ENCODE measurements at places on chromosomes 3 and 15.

GRCh38 chr3:181725830-181726229 lies 14.1 kb downstream of the SOX2 start:
- no peak for DNase-seq

- DNase-seq = peak; percentile 22
Observed at GRCh38 chr15:76840830-76841460, 64.2 kb downstream of the SCAPER start.

GRCh38 chr3:124156866-124157712 lies 165.2 kb upstream of the ROPN1 start:
- DNase-seq = no peak

DNA sequence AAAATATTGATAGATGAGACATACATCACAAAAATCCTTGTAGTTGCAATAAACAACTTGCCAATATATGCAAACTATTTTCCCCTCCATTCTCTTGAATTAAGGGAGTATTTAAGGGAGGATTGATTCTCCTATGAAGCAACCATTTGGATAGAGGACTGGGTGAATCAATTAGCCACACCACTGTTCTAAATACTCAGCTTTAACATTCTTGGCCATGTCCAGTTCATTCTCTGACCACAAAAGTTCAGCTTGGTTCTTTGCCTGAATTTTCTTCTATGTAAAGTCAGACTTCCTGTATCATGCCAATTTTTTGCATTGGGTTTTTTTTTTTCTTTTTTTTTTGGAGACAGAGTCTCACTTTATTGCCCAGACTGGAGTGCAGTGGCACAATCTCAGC lies 15.8 kb upstream of the SEC11A start:
- no peak for DNase-seq

DNA sequence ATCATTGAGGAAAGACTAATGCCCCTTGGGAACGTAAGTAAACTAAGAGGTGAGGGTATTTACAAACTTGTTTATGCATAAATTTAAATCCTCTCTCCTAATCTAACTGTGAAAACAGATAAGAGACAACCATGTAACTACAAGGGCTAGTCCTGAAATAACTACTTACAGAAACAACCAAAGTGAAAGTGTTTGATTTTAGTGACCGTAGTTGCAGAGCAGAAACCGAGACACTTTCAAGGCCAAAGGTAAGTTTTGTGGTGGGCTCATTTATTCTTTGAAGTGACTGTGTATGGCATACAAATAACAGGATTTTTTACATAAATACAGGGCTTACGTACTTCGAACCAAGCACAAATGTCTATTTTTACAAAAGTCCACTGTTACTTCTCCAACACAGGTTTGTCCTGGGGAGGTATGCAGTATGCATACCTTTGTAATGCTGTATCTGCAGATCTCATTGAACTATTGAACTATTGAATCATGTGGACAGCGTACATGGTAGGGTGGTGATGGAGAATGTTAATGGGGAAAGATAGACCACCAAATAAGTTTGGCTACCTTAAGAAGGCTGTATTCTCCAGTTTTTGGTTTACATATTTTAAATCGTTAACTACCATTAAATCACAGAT lies 99.6 kb upstream of the RBMS3 start:
- DNase-seq = no peak

DNA sequence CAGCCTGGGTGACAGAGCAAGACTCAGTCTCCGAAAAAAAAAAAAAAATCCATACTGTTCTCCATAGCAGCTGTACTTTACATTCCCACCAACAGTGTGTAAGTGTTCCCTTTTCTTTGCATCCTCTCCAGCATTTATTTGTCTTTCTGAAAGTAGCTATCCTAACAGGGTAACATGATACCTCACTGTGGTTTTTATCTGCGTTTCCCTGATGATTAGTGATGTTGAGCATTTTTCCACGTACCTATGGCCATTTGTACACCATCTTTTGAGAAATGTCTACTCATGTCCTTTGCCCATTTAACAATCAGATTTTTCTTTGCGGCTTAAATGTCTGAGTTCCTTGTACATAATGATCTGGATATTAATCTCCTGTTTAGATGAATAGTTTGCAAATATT lies 119.3 kb downstream of the RFX7 start:
- no peak for DNase-seq

GRCh38 chr3:45760878-45761711 lies 35.2 kb downstream of the SLC6A20 start:
- peak; percentile 55 for DNase-seq

DNA sequence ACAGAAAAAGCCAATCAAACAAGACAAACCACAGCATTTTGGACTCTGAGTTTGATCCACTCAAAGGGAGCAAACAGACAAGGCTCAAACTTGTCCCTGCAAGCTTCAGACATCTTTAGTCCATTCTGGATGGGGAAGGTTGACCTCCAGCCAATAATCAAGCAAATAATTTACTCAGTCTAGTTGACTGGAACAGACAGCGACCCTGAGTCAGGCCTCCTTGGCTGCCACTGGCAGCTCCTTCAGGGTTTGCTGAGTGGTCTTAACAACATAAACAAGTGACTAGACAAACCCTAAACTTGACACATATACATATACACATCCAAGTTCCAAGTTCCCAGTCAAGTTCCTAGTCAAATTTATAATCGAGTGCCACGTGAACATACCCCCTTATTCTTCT lies 313.9 kb downstream of the POLQ start:
- no peak for DNase-seq

DNA sequence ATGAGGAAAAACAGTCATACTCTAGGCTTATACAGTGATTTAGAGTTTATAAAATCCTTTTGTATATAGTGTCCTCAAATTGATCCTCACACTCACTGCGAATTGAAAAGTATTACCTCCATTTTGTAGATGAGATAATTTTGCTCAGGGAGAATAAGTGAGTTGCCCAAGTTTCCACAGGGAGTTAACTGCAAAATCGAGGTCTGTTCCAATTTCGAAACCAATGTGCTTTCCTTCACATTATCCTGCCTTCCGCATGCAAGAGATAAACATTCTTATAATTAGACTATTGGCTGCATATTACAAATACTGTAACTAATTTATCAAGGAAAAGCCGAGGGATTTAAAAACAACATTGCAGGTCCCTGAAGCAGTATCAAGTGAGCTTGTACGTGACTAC lies 667.0 kb downstream of the SQOR start:
- no peak for DNase-seq

- DNase-seq = no peak
Observed at GRCh38 chr3:29291982-29292363, 11.1 kb downstream of the RBMS3 start.

GRCh38 chr3:124174910-124175874 lies 183.3 kb upstream of the ROPN1 start:
- no peak for DNase-seq

- DNase-seq = no peak
Observed at GRCh38 chr3:139326707-139327106, 17.1 kb upstream of the MRPS22 start.

GRCh38 chr15:65067645-65068402 lies at the start of gene RASL12:
TSS of gene RASL12 (minus strand) at chr15:65067991. CDS start at chr15:65067835, 156 bp downstream.
- no peak for DNase-seq

DNA sequence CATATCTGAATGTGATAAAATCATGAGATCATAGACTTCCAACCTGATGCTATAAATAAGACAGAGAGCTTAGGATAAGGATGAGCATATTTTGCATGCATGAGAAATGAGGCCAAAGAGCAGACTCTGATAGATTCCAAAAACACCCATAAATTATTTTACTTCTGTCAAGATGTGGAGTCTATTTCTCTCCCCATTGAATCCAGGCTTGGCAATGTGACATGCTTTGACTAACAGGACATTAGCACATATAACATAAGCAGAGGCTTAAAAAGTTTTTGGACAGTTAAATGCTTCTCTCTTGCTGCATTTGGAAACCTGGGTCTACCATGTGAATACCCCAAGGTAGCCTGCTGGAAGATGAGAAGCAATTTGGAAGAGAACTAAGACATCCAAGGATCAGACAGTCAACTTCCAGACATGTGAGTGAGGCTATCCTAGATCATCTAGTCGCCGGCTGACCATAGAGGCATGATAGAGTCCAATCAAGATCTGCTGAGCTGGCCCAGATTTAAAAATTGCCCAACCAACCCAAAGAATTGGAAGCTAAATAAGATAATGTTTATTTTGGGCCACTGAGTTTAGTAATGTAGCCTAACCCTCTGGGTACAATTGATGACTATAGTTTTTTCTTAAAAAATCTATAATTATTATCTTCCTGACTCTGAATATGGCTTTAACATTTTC lies 30.3 kb downstream of the MYLK start:
- no peak for DNase-seq

DNA sequence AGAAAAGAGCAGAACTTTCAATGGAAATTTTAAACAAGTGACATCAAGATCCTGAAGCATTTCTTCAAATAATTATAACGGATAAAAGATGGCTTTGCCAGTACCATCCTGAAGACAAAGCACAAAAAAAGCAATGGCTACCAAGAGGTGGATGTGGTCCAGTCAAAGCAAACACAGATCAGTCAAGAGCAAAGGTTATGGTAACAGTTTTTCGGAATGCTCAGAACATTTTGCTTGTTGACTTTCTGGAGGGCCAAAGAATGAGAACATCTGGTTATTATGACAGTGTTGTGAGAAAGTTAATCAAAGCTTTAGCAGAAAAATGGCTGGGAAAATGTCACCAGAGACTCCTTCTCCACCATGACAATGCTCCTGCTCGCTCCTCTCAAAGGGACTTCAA lies 31.5 kb downstream of the FEM1B start:
- no peak for DNase-seq

- no peak for DNase-seq
Observed at GRCh38 chr3:99720985-99721632, 82.7 kb downstream of the COL8A1 start.

GRCh38 chr3:138384976-138385375 lies 36.6 kb downstream of the MRAS start:
- DNase-seq = no peak

DNA sequence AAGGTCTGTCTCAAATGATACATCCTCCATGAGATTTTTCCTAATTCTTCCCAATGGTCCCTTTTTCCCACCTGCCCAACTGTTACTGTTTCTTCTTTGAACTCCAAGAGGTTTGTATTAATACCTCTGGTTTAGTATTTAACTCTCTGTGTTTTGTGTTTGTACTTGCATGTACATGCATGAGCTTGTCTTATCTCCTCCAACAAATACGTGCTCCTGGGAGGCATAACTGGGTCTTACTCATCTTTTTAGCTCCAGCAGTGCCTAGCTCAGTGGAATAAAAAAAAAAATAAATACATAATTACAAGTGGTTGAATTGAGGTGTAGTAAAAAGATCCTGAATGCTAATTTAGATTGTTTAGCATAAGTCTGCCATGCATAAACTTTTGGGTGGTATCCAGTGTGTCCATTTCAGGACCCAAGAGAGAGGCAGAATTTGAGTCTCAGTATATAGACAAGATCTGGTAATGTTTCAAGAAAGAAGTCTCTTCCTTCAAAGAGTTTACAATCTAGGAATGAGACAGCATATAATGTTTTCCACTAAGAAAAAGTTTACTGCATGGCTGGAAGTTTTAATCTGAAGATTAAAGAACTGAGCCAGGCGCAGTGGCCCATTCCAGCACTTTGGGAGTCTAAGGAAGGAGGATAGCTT lies 1.7 kb upstream of the LYSMD2 start:
- DNase-seq = no peak

GRCh38 chr15:74950078-74950908 lies 6.3 kb downstream of the RPP25 start:
- peak; percentile 88 for DNase-seq

GRCh38 chr3:151644020-151644620 lies 89.6 kb upstream of the AADACL2 start:
- DNase-seq = no peak

DNA sequence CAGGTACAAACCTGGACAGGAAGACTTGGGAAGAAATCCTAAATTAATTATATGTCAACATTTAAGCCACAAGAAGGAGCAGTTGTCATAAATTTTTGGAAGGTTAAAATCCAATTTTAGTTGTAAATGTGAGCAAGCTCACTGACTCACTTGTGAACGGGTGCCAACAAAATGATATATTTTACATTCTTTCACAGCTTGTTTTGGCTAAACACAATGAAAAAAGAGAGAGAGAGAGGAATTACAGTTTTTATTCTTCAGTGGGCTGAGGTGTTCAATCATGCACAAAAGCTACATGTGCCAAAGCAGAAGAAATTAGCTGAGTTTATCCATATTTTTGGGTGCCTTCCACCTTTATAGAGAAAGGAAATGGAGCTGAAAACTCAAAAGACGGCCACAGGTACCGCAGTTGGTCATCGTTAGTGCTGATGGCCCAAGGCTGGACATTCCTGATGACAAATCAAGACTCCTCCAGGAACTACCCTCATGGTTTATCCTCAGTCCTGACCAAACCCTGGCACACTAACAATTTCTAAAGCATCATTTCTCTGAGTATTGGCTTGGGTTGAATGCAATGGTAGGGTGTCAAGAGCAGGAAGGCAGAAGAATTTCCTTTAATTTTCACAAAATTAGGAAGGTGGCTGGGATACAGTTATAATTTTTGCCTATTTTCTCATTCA lies 37.6 kb upstream of the WNT5A start:
- DNase-seq = no peak

DNA sequence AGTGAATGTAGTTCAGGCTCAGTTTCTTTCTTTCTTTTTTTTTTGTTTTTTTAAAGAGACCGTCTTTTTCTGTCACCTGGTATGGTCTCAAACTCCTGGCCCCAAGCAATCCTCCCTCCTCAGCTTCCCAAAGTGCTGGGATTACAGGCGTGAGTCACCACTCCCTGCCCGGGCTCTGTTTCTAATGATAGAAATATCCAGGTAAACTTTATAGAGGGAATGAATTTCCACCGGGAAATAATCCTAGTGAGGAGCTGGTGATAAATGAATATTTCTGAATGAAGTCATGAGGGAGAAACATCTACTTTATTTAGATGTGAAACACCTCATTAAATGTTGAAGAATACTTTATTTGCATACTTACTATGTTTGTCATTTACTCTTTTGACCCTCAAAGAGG lies 7.2 kb downstream of the RNF13 start:
- DNase-seq = no peak

DNA sequence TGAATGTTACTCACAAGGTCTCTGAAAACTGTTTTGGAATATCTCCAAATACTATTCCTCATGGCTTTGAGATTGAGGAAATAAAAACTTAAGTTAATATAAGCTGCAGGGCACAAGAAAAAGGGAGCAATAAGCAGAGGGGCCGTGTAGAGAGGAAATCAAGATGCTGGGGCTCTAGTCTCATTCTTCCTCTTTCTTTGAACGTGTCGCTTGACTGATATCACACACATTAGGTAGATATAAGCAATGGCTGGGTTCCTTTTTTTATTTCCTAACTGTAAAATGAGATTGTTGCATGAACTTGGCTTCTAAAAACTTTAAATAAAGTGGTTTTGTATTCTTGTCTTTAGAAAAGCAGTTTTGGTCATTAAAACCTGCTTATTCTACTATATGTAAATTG lies 326.7 kb upstream of the ROPN1 start:
- no peak for DNase-seq

GRCh38 chr15:62115847-62116246 lies 49.1 kb downstream of the C2CD4A start:
- DNase-seq = no peak

- DNase-seq = no peak
Observed at GRCh38 chr3:55333046-55333445, 154.1 kb downstream of the WNT5A start.

DNA sequence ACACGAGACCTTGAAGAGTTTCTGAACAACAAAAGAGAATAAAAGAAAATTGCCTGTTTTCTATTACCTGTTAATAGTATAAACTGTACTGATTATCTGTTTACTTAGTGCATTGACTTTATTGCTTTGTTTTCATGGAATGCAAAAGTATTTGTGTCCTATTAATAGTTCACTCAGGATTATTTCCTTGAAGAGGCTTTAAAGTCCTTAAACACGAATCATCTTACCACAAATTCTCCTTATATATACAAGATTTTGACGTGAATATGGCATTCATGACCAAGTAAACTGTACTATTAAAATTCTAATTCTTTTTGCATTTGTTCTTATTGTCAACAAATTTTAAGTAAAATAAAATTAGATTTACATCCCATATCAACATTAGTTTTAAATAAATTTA lies 513.0 kb downstream of the NTRK3 start:
- DNase-seq = no peak
